Mammary epithelial cell (primary cell): ENCODE measurements at places on chromosomes 16 and 17.

GRCh38 chr16:19463468-19464315, 46.0 kb downstream of the TMC5 start:
- DNase-seq: peak; percentile 6

DNA sequence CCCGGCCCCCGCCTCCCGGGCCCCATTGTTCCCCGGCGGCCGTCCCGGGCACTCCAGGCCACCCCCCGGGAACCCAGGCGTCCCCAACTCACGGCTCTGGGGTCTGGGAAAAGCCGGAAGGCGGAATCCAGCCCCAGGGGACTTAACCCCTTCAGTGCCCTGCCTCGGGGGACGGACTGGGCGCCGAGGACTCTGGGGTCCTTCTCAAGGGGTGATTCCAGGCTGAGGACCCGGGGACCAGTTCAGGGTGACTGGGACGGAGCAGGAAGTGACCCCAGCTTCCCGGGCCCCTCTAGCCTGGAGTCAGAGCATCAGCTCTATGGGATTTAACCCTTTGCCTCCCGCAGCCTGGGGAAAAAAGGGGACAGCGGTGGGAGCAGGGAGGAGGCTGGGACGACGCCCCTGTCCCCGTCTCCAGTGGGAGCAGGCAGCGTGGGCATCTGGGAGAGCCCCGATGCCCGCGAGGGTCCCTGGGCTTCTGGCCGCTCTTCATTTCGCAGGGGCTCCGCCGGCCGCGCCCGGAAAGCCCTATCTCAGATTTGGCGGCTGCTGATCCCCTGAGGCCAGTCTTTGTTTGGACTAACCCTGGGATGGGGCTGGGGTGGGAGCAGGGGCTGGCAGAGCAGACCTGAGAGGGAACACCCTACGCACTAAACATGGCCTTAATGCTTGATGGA, at the start of gene ZNF629:
ZNF629 (minus strand) TSS at position 270 of the 677 bp plus-strand sequence. CDS start 2,723 bp downstream, outside the sequence.
- DNase-seq: peak; percentile 49

- DNase-seq: no peak
These were observed 9.0 kb upstream of the AMZ2 start for GRCh38 chr17:68238871-68239253.

DNA sequence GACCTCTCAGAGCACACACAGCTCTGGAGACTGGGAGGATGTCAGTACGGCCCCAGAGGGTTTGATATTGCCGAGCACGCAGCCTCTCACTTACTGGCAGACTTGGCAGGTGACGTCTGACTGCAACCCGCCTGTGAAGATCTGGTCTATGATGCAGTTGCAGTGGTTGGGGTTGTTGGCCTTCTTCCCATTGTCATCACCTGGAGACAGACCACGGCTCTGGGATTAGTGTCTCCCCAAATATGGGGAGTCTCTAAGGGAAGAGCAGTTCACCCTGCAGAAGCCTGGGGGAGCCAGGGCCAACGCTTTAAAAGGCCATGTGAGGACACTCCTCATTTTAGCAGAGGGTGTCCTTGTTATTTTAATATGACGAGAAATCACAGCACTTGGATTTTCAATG, 30.1 kb downstream of the USP22 start:
- no peak for DNase-seq

DNA sequence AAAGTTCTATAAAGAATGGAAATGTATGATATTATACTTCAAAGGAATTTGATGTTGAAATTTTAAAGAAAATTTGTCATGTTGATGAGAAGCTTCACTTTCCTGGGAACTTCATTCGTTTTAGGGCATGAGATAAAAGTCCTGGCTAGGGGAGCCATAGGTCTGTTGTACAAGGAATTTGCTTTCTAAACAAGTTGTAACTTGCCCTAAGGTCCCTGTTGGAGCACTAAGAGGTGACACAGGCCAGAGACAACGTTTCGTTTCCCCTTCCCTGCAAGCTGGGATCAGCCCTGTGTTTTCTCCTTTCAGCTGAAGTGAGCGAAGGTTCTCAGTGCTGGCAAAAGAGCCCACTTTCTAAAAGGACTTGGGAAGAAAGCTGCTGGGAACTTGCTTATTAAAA, 16.6 kb downstream of the PLD6 start:
- DNase-seq: no peak
